IPS DF 6.9 (cell line): ENCODE measurements at places on chromosomes 6 and 20.

GRCh38 chr6:13462458-13463327 lies 24.7 kb downstream of the GFOD1 start:
- DNase-seq = no peak

DNA sequence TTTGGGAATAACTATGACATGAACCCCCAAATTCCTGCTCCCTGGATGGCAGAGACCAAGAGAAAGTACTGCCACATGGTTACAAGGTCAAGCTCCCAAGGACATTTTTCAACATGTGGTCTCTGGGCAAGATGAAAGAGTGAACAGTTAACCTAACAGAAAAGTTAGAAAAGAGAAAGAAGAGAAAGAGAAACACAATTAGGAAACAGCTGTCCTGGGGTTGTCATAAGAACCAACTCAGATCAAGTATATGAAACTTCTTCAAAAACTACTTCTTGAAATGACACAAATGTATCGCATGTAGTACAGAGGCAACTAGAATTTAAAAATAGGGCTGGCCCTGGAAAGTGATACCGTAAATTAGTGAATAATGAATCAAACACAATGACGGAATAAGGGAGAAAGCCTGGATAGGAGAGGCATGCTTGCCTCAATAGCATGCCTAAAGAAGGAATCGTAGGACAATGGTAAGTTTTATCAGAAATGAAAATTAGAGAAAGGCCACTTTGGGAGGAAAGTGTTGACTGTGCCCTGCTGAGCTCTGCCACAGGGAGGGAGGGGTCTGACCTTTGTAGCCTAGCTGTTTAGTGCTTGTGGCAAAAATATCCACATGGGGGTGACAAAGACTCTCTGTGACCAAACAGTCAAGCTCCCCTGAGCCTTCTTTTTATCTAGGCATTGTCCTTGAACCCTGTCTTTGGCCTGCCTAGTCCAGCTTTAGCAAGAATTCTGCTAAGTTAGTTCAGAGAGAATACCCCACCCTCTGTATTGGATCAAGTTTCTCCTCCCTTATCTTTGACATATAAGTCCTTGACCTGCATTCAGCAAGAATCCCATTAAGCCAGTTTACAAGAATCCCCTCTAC lies 4.3 kb upstream of the DCBLD1 start:
- no peak for DNase-seq

DNA sequence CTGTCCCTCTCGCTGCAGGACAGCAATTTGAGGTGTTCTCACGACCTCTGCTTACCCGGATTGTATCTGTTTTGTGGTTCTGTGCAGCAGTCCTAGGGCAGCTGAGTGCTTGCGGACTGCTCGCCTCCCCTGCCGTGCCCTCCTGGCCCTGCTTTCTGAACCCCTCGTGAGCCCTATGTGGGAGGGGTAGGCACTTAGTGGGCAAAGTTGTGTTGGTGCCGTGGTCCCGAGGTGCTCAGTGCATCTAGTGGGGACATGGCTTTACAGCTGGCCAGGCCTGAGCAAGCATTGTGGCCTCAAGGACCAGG lies 5.2 kb downstream of the TMEM181 start:
- DNase-seq = no peak

GRCh38 chr6:108574457-108575141 lies 13.9 kb downstream of the FOXO3 start:
- no peak for DNase-seq

- DNase-seq = no peak
Observed at GRCh38 chr6:148770408-148771211, 23.8 kb downstream of the UST start.

DNA sequence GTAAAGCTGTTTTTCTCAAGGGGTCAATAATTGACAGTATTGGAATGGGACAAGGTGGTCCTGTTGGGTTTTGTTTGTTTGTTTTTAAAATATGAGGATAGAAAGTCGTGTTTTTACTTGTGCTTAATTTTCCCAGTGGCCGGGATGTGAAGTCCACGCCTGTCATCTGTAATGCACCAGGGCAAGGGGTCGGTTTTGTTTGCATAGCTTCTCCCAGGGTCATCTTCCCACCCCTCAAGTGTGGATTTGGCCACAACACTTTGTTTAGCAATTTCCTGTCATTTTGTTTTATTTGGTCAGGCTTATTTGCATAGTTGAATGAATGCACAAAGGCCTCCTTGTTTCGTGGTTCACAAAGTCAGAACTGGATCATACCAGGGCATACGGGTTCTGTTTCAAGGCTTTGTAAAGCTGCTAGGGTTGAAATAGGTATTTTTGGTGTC lies 29.8 kb downstream of the SYNJ2 start:
- no peak for DNase-seq

DNA sequence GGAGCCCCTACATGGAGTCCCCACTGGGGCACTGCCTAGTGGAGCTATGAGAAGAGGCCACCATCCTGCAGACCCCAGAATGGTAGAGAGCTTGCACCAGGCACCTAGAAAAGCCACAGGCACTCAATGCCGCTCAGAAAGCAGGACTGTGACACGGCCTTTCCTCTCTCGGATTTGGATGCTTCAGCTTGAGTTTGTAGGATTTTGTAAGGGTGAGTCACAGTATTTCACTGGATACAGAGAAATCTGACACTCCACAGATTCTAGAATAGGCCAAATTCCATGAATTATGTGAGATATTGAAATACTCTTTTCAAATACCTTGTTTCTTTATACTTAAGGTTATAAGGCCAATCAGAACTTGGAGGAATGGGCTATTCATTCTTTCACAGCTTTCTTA lies 424.5 kb downstream of the HTR1B start:
- DNase-seq = no peak

GRCh38 chr6:145809211-145809610 lies 5.4 kb downstream of the FBXO30 start:
- DNase-seq = no peak

DNA sequence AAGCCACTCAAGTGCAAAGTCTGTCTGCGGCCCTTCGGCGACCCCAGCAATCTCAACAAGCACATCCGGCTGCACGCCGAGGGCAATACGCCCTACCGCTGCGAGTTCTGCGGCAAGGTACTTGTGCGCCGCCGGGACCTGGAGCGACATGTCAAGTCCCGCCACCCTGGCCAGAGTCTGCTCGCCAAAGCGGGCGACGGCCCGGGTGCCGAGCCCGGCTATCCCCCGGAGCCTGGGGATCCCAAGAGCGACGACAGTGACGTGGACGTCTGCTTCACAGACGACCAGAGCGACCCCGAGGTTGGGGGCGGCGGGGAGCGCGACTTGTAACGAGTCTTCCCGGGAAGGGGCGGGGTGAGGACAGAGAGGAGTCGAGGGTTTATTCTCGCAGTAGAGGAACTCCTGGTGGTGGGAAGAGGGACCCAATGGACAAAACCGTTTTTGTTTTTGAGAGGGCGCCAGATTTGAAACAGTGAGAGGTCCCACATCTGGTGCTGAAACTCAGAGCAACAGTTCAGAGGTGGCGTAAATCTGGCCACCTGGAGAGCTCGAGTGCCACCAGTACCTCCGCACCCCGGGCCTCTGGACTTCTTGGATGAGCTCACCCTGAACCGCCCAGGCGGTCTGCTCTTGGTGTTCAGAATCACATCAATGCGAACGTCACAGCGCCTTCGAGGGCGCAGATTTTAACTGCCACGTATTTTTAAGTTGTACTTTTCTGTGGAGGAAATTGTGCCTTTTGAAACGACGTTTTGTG lies 8.0 kb downstream of the PRDM13 start:
- no peak for DNase-seq

GRCh38 chr6:14640631-14641030 lies 523.1 kb downstream of the CD83 start:
- DNase-seq = no peak

GRCh38 chr6:1930356-1930755 lies 315.0 kb downstream of the GMDS start:
- DNase-seq = no peak

DNA sequence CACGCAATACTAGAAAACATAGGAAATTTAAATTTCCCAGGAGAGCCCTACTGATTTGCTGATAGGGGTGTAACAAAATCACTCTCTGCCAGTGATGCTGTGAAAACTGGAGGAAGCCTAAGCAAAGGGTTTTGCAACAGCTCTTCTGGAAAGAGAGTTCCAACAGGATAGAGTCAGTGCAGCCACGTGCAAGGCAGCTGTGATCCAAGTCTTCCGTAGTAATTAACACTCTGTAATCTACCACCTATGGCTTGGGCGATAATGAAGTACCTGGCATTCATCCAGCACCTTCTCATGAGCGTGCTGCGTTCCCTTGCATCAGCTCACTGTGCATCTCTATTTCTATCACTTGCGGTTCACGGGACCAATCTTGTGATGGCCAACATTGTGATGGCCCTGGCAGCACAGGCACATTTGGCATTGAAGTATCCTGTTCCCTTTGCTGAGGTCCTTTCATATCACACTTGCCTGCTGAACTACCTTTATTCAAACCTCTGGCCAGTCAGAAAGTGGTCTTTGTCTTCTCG lies 48.2 kb downstream of the IRF4 start:
- no peak for DNase-seq

- no peak for DNase-seq
Observed at GRCh38 chr6:52391599-52391998, 28.5 kb upstream of the EFHC1 start.

DNA sequence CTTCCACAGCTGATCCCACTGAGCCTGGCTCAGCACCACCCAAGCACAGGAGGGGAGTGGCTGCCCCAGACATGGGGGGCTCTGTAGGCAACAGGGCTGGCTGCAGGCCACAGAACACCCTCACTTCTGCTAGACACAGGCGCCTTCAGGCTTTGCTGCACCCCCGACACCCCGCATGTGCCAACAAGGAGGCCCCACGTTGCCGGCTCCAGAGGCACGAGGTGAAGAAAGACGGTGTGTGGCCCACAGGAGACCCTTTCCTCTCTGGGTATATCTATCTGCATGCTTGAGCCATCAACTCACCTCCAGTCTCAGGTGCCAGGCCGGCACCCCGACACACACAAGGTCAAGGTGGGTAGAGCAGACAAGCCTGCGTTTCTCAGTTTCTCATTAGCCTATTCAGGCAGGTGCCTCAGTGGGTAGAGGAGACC lies 158.3 kb downstream of the DLL1 start:
- no peak for DNase-seq

DNA sequence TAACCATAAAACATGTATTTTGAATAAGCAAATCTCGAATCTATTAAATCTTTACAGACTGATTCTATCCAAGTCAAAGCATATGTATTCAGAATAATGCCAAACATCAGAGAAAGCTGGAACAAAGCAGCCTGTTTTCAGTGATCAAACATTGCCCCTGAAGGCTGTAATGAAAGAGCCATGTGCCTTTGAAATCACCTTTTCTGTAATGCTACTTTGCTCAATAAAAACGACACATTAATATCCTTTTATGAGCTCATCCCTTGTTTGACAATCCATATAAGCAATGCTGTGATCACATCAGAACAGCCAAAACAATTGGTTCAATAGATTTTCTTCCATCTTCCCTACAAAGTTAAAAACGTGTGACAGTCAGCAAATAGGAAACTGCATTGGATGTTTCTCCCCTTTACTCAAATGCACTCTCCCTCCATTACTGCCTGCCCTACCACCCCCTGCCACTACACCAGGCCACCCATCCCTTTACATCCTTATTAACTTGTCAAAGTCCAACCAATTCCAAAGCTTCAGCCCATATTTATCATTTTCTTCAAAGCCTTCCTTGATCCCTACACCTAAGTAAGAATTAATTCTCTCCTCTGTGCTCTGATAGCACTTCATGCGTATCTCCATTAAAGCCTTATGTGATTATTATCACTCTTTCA lies 42.0 kb downstream of the THEMIS start:
- no peak for DNase-seq
